ENCODE measurements at places on chromosomes 13 and 19.
A peak's percentile ranks its signal among the peaks of the same experiment; 100 is the strongest.

GRCh38 chr19:15595069-15595468 lies 19.9 kb upstream of the CYP4F8 start:
- no peak for DNase-seq

DNA sequence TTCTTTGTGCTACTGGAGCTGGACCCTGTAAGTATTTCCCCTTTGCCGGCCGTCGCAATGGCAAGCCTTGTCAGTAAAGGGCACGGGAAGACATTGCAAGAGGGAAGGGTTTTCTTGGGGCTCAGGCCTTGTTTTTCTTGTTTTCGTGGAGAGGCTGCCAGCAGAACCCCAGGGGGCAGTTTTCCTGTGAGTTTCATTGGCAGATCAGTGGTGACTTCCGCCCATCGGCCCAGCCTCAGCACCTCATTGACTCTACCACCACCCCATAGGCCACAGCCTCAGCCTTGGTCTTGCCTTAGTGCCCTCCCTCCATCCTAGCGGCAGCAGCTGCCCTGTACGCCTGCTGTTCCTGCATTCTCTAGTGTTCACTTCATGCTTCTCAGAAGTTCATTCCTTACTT lies 61.5 kb downstream of the GJA3 start:
- no peak for DNase-seq

DNA sequence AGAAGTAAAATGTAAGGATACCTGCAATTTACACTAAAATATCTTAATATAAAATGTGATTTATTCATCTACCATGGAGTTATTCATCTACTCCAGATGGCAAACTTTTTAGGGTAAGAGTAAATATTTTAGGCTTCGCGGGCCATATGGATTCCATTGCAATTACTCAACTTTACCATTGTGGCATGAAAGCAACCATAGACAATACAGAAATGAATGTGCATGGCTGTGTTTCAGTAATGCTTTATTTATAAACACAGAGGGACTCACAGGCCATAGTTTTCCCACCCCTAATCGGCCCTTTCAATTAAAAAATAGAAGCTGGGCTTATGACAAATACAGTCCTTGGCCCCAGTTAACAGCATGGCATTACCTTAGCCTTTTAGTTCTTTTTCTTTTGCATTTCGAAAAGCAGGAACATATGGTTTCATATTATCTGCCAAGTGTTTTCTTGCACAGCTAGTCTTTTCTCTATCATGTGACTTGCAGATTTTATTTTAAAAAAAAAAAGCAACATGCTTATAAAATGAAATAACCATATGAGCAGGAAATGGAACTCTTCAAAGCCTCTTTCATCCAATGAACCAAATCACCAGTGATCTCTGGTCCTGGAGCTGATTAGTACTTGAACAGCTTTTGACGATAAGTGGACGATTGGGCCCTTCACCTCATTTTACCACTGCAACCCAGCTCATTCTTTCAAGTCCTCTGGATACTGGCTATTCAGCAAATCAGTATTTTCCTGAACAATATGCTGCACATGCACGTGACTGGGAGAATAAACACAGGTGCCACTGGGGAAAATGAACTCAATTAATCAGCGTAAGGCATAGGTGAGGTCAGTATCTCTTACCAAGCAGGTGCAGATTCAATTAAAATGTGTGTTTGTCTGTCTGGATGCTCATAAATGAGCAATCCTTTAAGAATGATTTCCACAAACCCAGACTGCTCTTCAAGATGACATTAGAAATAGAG lies 63.9 kb downstream of the LHFPL6 start:
- no peak for DNase-seq

GRCh38 chr19:3979289-3979673 lies 6.0 kb downstream of the EEF2 start:
- DNase-seq: no peak

DNA sequence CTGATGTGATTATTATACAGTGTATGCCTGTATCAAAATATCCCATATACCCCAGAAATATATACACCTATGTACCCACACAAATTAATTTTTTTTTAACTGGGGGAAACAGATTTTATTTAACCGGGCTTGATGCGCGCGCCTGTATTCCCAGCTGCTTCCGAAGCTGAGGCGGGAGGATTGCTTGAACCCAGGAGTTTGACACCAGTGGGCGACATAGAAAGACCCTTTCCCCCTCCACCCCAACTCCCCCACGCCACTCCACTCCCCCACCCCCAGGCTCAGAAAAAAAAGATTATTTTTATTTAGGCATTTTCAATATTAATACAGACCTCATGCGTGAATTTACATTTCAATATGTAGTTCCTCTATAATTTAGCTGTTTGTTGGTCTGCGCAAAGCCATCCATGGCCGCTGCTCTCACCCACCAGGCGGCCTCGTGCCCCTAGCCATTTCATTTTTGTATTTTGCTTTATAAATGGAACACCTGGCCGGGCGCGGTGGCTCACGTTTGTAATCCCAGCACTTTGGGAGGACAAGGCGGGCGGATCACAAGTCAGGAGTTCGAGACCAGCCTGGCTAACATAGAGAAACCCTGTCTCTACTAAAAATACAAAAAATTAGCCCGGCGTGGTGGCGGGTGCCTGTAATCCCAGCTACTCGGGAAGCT lies 836 bp upstream of the VPS36 start:
- no peak for DNase-seq

GRCh38 chr13:47426126-47426849 lies 529.4 kb upstream of the HTR2A start:
- no peak for DNase-seq

DNA sequence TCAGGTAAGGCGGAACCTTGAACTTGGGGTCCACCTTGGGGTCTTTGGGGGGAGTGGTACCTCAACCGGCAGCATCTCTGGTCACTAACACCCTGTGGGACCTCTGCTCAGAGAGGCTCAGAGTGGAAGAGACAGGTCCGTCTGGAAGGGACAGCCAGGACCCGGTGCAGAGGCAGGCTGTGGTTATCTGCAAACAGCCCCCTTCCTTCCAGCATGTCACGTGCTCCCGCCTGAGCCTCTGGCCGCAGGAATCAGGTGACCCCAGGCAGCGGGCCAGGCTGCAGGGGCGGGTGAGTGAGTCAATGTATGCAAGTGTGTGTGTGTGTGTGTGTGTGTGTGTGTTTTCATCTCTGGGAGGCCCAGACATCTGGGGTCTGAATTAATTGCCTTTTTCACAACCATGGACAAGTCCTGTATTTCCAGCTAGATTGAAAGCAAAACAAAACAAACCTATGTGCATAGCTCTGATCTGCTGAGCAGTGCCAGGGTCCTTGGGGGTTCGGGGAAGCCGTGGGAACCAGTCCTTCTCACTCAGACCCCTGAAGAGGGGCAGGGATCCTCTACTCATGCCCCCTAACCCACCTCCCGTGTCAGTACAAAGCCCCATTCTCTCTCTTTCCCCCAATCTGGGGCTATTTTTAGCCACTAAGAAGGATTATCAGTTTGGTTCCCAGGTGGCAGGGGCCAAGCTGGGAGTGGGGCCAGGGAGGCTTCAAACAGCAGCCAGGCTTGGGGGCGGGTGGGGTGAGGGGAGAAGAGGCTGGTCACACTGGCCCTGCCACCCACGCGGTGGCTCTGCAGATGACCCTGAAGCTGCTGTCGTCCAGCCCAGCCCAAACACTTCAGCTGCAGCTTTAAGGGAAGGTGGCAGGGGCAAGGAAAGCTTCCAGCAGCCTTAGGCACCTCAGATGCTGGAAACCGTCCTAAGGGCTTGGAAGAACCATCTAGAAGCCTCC lies 31.4 kb downstream of the CERS4 start:
- DNase-seq: peak; percentile 47

- no peak for DNase-seq
Observed at GRCh38 chr13:49071341-49071937, 95.7 kb downstream of the FNDC3A start.

GRCh38 chr19:2266183-2266993 lies 10.2 kb upstream of the JSRP1 start:
- no peak for DNase-seq

DNA sequence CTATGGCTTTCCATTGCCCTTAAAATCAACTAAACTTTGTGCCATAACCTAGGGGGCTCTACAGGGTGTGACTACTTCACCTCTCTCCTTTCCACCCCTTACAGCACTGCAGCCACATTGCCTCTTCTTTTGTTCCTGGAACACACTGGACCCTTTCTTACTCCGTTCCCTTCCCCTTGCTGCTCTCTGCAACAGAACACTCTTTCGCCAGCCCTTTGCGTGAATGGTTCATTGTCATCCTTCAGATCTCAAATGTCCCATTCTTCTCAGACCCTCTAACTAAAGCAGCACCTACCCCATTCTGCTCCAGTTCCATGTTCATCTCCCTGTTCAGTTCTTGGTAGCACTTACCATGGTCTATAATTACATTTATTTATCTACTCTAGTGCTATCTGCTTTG lies 208.3 kb downstream of the OXGR1 start:
- DNase-seq: no peak

DNA sequence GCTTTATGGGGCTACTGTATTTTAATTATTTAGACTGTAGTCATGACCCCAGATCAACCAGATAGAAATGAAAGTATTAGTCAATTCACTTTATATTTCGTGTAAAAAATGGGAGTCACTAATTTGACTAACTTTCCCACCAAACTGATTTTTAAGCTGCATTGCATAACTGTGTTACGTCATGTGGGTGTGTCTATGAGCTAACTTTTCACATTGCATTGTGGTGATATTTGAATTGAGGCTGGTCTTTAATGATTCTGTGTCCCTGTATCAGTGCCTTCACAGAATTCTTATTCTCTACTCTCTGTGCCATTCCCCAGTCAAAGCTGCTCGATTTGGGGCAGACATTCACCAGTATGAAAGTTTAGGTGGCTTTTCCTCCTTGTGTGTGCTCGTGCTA lies 172.7 kb upstream of the MAB21L1 start:
- DNase-seq: no peak

GRCh38 chr13:84255226-84255797 lies 373.0 kb upstream of the SLITRK1 start:
- DNase-seq: no peak

GRCh38 chr19:36482876-36483275 lies 6.5 kb downstream of the ZNF566 start:
- DNase-seq: no peak

- DNase-seq: no peak
Observed at GRCh38 chr19:22332924-22333323, 46.7 kb downstream of the ZNF729 start.

GRCh38 chr19:41796362-41796761 lies at the start of gene CEACAM3:
TSS of gene CEACAM3 (plus strand) at chr19:41796587. CDS start at chr19:41796678, 91 bp downstream.
- DNase-seq: no peak

DNA sequence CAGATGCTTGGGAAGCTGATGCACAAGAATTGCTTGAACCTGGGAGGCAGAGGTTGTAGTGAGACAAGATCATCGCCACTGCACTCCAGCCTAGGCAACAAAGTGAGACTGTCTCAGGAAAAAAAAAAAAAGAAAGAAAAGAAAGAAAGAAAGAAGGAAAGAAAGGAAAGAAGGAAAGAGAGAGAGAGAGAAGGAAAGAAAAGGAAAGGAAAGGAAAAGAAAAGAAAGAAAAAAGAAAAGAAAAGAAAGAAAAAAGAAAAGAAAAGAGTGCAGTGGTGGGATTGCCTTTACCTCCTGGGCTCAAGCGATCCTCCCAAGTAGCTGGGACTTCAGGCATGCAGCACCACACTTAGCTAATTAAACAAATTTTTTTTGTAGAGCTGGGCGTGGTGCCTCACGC lies 12.9 kb downstream of the OLFM2 start:
- DNase-seq: no peak

GRCh38 chr19:56252699-56253422 lies 19.7 kb upstream of the EDDM13 start:
- DNase-seq: peak; percentile 60

DNA sequence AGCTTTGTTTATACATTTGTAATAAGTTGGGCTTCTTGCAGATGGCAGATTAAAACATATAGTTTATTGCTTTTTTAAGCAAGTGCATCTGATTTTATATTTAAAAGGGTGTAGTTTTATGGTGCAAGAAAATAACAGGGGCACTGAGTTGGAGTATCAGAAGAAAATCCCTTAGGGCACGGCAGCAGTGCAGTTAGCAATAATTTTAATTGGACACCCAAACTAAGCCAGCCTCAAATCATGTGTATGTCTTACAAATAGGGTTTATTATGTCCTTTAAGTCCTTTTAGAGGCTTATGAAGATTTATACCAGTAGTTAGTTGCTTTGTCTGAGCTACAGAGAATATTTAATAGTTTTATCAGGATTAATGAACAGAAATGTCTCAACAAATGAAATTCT lies 57.5 kb downstream of the GPC6 start:
- DNase-seq: no peak

DNA sequence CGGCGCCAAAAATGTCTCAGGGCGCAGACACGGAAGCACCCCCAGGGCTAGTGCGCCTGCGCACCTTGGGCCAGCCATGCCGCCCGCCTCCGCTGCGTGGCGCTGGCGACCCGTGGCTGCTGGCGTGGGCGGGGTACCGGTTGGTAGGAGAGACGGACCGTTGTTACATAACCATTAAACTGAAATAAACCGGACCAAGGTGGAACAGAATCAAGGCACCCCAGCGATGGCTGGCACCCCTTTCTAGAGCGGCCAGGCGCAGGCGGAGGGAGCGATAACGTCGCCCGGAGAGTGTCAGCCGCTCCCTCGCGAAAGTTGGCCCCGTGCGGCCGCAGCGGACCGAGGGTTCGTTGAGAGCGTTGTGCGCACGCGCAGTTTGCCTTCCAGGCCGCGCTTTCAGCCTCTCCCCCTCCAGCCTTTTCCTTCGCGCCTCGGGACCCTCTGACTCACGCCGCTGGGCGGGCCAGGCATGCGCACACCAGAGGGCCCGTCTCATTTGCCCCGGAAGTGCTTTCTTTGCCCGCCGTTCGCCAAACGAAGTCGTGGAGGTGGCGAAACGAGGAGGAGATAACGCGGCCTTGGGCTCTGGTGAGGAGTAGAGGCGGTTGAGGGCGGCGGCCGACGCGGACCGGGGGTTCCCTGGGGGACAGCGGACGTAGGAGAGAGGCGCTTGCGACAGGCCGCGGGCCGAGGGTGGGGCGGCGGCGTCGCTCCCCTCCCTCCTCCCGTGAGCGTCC lies at the start of the genes PLEKHJ1 and SF3A2:
Gene PLEKHJ1, minus strand, starts transcription at position 16 of the 737 bp plus-strand sequence. CDS start 81 bp downstream, outside the sequence.
Gene SF3A2, plus strand, starts transcription at position 511 of the 737 bp plus-strand sequence. CDS start 6,595 bp downstream, outside the sequence.
- DNase-seq: peak; percentile 96

- no peak for DNase-seq
Observed at GRCh38 chr19:57233207-57233606, 2.4 kb downstream of the AURKC start.

GRCh38 chr19:54731191-54731590 lies 6.9 kb downstream of the KIR3DL3 start:
- DNase-seq: no peak

GRCh38 chr13:80036845-80037504 lies 304.0 kb downstream of the SPRY2 start:
- no peak for DNase-seq

- no peak for DNase-seq
Observed at GRCh38 chr13:92894447-92894846, 332.2 kb upstream of the GPC6 start.

DNA sequence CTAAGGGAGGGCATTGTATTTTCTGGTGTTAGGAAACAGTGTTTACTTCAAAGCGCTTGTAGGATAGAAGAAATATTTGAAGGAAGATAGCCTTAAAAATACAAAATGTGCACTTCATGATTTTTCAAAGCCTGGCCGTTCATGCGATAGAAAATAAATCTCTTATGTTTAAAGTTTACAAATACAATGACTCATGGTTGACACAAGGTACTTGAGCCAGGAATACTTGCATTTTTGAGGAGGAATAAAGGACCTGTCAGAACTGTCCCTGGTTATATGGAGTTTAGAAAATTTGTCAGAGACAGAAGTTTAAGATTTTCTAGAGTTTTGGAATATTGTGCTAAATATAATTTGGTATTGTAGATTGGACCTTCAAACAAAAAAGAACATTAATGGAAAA lies 1223.2 kb upstream of the SLC10A2 start:
- no peak for DNase-seq

- DNase-seq: no peak
Observed at GRCh38 chr19:46159418-46160232, 11.6 kb downstream of the IGFL2 start.

GRCh38 chr19:45882652-45883585 lies 3.0 kb downstream of the IRF2BP1 start:
- peak; percentile 75 for DNase-seq
